ENCODE measurements at places on chromosomes 2 and 18.

DNA sequence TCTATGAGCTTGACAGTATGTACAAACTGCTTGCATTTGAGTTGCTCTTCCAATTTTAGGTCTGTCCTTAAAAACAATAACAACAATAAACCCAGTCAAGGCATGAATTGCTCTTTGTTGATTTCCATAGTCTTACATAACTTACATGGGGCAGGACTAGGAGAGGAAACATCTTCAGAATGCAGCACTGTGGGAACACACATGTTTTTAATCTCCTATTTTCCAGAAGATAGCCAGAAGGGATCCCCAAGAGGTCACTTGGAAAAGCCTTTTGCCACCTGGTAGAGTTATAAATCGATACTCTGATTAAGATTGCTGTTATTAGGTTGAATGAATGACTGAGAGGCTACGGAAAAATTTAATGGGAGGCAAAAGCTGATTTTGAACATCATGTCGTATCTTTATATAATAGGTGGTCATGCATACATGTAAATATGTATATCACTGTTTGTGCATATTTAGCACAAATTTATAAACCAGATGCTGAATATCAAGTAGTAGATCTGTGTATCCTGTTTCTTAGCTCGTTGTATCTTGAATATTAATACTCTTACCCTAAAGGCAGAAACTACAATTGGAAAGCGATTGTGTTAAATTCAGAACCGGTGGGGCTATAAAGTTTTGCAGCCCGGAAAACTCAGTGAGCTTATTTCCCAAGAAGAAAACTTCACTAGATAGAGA is 479.4 kb upstream of the TCF4 start:
- no peak for DNase-seq

DNA sequence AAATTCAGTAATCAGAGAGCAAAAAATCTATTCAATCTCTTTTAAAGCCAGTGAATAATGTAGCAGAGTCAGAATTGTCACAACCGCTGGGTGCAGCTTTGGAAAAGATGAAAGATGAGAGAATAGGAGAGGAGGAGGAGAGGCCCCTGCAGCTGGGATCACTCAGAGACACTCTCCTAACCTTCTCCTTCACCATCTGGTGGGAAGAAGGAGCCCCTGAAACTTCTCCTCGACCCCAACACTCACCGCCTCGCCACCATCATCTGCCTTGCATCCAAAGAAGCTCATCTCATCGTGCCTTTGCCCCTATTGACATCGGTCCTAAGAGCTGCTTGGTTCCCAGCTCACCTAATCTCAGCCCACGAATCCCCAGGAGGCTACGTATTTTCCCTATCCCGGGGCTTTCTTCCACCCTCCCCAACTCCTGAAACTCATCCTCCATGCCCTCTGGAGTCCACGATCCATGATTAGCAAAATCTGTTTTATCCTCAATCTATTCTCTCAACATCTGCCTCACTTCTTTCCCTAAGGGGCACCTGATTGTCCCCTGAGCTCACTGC is 58.5 kb downstream of the PKDCC start:
- no peak for DNase-seq

DNA sequence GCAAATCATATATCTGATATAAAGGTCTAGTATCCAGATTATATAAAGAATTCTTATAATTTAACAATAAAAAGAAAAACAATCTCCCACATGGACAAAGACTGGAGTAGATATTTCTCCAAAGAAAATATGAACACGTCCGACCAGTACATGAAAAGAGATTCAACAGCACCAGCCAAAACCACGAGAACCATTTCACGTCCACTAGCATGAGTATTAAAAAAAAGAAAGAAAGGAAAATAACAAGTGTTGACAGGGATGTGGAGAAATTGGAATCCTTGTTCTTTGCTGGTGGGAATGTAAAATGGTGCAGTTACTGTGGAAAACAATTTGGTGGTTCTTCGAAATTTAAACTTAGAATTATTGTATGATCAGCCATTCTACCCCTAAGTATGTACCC is 432.7 kb upstream of the TRIB2 start:
- DNase-seq: no peak

DNA sequence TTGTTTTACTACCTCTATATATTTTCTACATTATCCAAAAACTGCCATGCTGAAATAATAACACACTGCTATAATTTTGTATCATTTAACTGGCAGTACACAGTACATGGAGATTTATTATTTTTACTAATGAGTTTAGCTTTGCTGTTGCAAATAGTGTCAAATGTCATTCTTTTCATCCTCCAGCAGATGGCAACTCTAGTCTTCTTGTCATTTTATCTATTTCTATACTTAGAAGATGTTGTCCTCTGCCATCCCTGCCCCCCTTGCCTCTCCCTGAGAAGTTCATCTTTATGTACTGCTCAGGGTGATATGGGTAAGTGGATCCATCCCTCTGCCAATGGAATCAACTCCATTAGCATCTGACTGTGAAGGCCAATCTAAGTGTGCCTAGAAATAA is 21.7 kb upstream of the LRRTM1 start:
- no peak for DNase-seq

GRCh38 chr2:194166818-194167217 is 1490.2 kb upstream of the SLC39A10 start:
- no peak for DNase-seq

DNA sequence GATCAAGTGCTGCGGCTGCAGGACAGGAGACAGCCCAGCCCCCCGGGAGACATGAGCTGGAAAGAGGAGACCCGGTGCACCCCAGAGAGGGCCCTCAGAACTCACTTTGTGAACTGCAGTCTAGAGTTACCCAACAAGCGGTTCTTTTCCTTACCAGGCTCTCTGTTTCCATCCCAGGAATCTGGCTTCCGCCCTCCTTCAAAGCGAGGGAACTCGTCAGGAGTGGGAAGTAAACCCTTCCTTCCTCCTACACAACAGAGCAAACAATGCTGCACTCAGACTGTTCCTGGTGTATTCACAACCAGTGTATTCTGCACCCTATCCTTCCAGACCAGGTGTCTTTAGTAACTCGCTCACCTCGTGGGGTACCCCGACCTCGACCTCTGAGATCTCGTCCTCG is 8.0 kb downstream of the SFT2D3 start:
- DNase-seq: no peak

DNA sequence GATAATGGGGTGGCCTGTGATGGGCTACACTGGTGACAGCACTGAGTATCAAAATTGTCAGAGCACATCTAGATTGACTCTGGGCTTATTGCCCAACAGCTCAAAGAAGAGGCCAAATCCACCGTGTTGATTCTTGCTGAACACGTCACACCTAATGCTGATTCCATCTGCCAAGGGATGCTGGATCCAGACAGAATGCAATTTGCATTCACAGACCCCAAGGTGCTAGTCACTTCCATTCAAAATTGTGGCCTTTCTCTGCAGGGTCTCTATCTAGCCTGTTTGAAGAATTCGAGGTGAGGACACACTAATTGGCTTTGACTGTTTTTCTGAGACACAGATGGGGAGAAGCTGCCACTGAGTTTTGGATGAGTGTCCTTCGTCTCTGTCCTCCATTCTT is 13.5 kb upstream of the GPR39 start:
- DNase-seq: no peak

GRCh38 chr2:102052365-102052764 is 60.6 kb downstream of the IL1R2 start:
- no peak for DNase-seq

DNA sequence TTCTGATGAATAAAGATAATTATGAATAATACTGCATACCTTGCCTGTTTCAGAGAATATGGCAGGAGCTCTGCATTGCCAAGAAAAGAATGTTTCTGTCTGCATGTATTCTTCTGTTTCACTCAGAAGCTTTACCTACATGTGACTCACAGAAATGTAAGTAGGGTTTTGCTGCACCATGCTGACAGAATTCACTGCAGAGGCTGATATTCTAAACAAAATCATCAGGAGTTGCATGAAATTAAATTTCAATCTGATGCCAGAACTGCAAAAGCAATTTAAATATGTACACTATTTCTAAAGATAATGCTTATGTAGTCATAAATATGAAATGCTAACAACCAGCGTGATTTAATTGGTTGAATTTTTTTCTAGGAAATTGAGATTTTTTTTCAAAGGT is 332.8 kb upstream of the FSHR start:
- no peak for DNase-seq

DNA sequence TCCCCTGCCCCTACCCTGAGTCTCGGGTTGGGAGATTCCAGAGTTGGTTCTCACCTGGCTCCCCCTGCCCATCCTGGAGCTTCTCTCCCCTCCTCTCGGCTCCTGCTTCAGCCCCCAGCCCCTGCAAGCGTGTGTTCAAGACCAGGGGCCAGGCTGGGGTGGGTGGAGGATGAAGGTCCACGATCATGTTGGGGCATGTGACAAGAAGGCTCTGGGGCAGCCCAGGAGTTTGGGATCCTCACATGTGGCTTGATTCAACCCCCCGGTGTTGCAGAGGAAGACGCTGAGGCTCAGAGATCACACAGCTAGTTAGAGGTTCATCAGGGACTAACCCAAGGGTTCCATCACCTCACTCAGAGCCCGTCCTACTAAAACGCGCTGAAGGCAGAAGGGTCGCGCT is 14.2 kb upstream of the TUBB6 start:
- DNase-seq: no peak

GRCh38 chr18:58615140-58616132 is 13.5 kb downstream of the ALPK2 start:
- no peak for DNase-seq

GRCh38 chr18:10379522-10379921 is 74.9 kb upstream of the APCDD1 start:
- no peak for DNase-seq

GRCh38 chr2:238771218-238771617 is 76.7 kb upstream of the TWIST2 start:
- DNase-seq: no peak

- no peak for DNase-seq
Measured at GRCh38 chr2:33115728-33116127, 169.0 kb downstream of the LTBP1 start.

- no peak for DNase-seq
Measured at GRCh38 chr18:61471942-61472341, 138.7 kb downstream of the CDH20 start.

DNA sequence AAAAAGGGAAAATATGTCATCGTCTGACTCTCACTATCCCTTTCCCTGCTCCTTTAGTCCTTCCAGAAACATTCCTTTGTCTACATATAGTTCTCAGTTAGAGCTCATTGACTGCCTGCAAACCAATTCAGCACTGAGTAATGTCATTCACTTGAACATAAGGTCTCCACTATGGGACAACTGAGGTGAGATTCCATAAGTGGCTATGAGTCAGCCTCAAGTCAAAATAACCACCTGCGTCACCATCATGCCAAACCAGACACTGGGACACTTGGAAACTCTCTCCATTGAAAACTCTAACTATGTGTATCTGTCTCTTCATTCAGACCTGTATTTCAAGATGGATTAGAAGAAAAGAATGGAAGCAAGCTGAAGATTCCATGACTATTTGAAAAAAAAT is 878.0 kb upstream of the PIK3C3 start:
- DNase-seq: no peak

- no peak for DNase-seq
Measured at GRCh38 chr2:160338901-160339685, 139.0 kb upstream of the ITGB6 start.

DNA sequence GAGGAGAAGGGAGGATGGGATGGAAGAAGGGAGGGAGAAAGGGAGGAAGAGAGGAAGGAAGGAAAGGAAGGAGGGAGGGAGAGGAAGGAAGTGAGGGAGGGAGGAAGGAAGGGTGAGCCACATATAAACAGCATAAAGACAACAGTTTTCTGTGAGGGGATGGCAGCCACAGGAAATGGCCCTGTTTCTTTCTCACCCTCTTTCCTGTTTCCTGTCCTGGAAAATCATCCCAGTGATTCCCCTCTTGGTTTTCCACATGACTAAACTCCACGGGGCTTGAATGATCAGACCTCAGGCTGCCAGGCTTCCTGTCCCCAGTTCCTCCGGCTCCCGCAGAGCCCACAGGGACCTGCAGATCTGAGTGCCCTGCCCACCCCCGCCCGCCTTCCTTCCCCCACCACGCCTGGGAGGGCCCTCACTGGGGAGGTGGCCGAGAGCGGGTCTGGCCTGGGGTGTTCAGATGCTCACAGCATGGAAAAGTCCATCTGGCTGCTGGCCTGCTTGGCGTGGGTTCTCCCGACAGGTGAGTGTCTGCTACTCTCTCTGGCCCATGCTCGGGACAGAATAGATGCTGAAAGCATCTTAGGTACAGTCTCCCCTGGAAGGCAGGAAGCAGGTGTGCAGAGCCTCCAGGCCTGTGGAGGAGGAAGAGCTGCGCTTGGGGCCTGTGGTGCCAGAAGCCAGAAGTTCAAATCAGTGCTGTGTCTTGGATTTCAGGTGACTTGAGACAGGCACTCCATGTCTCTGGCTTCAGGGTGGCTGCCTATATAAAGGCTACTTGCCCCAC is at the start of gene SIGLEC15:
SIGLEC15 (plus strand) TSS at position 418 of the 787 bp plus-strand sequence; CDS start at position 472, 54 bp downstream.
- no peak for DNase-seq

- no peak for DNase-seq
Measured at GRCh38 chr18:4453567-4453873, 1.6 kb downstream of the DLGAP1 start.

- DNase-seq: no peak
Measured at GRCh38 chr2:223865124-223865523, 27.7 kb upstream of the AP1S3 start.

DNA sequence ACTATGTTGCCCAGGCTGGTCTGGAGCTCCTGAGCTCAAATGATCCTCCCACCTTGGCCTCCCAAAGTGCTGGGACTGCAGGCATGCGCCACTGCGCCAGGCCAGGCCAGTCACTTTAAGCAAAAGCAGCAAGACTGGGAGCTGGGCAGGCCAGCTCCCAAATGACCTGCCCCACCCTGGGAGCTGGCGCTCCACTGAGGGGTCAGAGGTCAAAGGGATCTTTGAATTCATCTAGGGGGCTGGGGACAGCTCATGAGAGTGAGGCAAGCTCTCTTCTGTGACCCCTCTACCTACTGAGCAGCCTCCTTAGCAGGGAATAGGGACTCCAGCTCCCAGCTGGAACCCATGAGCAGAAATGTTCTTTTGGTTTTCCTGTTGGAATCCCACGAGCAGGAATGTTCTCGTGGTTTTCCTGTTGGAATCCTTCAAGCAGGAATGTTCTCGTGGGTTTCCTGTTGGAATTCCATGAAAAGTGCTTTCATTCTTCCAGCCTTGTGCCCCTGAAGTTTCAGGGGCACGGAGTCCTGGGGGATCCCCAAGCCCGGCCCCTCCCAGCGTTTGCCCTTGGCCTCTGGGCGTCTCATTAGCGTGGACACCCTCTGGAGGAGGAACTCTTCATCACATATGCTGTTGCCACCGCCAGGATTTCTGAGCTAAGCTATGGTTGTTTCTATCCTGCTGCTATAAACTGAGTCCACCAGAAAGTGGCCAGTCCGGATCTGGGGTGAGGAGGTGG is 162.0 kb upstream of the HAAO start:
- DNase-seq: no peak

- no peak for DNase-seq
Measured at GRCh38 chr2:96928277-96928781, 58.1 kb downstream of the FAM178B start.

GRCh38 chr2:114222344-114222743 is 220.1 kb upstream of the DPP10 start:
- DNase-seq: no peak

DNA sequence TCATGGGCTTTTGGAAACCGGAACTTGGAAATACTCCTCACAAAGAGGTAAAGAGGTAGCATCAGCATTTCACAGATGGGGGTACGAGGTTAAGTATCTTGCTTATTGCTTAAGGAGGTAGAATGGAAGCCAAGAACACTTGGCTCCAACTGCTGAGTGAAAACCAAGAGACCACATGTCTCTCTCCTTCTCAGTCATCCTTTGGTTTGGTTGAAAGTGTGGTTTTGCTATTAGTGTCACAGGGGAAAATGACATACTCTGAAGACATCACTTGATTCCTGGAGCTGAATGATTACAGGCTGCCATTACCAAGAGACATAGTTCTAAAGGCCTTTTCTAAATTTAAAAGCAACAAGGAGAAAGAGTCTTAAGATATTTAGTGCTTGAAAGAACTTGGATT is 41.5 kb downstream of the ANTXR1 start:
- DNase-seq: no peak
